ENCODE measurements at places on chromosomes 4 and X.

GRCh38 chr4:24656906-24657305 is 72.6 kb upstream of the DHX15 start:
- DNase-seq = no peak

DNA sequence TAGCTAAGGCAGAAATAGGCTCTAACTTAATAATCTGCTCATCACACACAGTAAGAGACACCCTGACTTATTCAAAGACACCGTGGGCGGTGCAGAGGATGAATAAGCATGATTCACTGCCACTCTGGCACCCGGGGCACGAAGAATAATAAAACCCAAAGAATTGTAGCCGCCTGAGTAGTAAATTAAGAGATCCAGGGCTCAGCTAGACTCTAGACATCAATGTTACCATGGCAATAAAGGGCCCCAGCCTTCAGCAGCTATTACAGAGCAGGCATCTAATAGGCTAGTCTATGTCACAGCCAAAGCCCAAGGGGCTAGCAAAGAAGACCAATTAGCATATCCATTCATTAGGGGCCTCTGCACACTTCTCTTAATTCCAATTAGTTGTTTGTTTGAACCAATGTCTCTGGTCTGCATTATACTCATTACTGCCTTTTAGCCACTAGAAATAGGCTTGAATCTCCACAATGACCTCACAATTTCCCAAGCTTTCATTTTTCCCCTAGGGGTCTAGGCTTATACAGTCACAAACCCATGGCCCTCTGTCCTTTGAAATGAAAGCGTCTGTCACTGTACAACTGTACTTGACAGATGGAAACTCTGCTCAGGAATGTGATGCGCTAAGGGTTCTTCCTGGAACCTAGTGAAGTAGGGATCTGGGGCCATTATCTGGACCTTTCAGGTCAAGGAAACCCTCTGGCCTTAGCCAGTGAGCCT is 3.0 kb upstream of the ATP1B4 start:
- no peak for DNase-seq

- DNase-seq = no peak
Observed at GRCh38 chr4:53645108-53645507, 53.8 kb upstream of the LNX1 start.

GRCh38 chr4:176814770-176815169 is 22.0 kb upstream of the VEGFC start:
- peak; percentile 59 for DNase-seq

- DNase-seq = no peak
Observed at GRCh38 chrX:20410540-20410939, 143.8 kb upstream of the RPS6KA3 start.

Measured in NCI-H226 (cell line).